ENCODE measurements at places on chromosomes 5 and 9.

GRCh38 chr9:33750839-33751339, 44.5 kb upstream of the PRSS3 start:
- DNase-seq, result no peak

DNA sequence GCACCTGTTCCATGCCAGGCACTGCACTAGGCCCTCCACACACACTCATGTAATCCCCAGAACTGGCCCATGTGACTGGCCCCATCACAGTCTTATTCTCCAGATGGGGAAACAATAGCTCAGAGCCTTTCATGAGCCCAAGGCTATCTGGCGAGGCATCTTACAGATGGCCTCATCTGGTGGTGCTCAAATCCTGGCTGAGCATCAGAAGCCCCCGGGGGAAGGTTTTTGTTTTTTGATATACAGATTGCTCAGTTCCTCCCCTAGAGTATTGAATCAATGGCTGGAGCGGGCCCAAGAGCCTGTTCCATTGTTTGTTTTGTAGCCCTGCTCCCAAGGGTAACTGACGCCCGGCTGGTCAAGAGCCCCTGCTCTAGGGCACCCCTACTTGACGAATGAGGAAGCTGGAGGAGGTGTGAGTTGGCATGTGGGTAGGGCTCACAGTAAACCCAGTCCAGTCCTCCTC, 145.3 kb upstream of the RAPGEF1 start:
- no peak for DNase-seq

GRCh38 chr5:79849061-79849460, 142.0 kb downstream of the MTX3 start:
- DNase-seq, result no peak

DNA sequence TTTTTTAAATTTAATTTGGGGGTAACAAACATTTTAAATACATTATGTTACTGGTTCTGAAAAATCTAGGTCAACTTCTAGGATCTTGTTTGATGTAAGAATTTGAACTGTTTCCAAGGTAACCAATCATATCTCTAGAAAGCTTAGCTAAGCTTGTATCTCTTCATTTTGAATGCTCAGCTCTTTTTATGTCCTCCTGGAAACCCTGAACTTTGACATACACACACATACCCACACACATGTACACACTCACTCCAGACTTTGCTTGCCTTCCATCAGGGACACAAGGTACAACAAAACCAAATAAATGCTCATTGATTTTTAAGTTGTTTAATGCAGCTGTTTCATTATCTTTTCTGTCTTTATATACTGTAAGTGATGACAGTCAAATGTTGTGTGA, 178.5 kb downstream of the RAB3C start:
- peak; percentile 21 for DNase-seq

DNA sequence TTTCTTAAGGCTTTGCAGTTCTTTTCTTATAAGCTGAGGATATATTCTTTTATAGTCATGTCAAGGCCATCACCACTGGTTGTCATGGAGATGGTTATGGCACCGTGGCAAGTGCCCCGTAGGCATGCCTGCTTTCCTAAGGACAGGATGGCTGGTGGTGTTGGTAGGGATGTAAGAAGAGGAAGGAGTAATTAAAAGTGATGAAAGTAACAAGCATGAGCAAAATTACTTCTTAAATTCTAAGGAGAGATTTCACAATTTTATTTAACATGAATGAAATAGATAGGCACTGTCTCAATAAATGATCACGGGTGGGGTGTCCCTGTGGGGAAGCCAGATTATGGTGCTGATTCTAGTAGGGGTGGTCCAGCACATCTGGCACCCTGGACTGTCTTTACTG, 290.2 kb upstream of the KLF4 start:
- no peak for DNase-seq

DNA sequence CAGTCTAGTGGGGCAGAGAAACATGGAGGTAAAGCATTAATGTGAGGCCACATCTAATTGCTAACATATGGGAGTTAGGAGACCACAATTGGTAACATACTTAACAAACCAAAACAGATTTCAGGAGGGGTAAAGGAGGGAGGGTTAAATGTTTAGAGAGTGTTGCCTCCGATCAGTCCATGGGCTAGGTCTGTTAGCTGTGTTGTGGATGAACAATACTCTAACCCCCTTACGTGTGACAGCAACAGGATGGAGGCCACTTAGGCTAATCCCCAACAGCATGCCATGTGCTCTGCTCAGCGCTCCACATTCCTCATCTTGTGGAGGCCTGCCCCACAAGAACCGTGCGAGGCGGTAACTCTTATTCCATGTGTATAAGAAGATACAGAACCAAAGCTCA, 167.0 kb downstream of the CRB2 start:
- no peak for DNase-seq

- no peak for DNase-seq
Observed at GRCh38 chr9:110033869-110034268, 174.1 kb downstream of the C9orf152 start.

DNA sequence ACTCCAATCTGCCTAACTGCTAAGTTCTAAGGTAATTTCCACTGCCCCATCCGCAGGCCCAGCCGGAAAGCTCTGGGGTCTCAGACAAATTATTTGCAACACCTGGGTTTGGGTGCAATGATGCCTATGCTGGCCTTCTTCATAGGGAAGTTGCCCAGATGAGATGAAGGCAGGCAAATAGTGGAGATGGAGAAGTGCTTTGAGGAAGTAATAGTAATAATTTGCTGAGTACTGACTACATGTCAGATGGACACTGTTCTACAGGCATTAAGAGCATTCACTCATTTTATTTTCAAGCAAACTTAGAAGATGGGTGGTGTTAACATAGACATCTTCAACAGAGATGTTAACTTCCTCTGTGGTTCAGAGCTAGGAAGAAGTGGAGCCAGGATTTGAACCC, 3.8 kb downstream of the PCDH12 start:
- DNase-seq, result no peak

DNA sequence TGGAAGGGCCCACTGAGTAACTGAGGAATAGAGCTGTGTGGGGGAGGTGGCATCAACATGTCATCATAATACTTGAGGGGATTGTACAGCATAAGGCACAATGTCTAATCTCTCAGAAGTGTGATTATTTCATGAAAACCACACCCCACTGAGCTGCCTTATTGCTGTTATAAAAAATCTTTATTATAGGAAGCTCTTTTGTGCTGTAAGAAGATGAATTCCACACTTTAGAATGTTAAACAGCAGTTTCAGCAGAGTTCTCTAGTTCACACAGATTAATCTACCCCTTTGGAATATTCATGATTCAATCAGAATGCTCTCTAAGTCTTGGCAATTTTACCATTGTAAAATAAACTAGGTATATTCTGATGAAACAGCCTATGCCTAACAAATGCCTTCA, 1389.6 kb downstream of the PTPRD start:
- no peak for DNase-seq

DNA sequence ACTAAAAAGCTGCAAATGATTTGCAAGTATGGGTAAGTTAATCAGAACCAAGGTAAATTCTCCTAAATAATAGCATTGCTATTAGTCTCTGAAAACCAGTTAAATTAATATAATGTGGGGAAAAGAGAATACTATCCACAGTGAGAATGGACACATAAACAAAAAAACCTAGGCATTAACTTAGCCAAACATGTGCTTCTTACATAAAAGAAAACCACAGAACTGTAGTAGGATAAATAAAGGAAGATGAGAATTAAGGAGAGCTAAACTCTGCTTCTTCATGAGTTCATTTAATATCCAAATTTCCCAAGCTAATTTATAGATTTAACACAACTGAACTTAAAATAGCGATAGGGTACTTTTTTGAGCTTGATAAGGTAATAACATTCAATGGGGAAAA, 31.8 kb downstream of the ABCA1 start:
- no peak for DNase-seq

- no peak for DNase-seq
Observed at GRCh38 chr9:14198047-14198840, 115.7 kb downstream of the NFIB start.

DNA sequence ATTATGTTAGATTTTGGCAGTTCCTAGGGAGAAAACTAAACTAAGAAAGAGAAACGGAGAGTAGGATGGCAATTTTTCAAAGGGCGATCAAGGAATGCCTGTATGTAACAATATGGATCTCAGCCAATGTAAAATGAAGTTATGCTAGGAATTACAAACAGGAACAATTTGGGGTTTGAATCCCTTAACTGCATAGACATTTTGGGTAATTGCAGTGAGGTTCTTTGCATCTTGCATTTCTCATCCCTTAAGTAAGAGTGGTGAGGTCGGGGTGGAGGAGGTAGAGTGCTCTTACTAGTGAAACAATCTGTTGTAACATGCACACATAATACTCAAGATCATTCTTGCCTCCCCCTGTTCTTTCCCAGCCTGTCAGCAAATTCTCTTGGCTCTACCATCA, 137.6 kb downstream of the NPR3 start:
- no peak for DNase-seq
